ENCODE measurements at places on chromosomes 13 and 19.

- no peak for DNase-seq
These were observed 220.1 kb upstream of the EDNRB start for GRCh38 chr13:78138756-78139155.

DNA sequence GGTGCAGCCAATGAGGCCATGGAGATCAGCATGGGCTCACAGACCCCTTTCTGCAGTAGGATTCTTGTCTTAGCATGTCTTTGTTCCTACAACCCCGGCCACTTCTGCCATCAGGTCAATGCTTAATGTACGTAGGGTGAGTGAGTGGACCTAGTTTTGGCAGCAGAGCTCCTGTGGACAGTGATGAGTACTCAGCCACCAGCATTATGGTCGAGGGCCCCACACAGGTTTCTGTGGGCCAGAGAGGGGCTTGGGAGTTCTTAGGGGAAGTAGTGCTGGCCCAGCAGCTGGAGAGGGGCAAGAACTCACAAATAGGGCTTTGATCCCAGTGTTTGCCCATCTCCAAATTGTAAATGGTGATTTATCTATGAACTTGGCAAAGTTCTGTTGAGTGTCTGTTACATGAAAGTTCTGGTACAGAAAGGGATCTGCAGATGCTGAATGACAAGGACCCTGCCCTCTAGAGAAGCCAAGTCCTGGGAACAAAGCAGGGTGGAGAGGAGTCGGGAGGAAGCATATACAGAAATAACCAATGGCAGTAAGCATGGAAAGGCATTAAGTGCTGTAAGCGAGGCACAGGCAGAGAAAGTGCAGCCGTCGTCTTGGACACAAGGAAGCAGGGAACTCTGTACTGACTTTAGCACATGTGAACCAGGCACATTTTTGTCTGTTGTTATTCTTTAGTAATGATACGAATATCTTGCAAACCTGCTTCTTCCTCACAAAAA lies 185.1 kb downstream of the MTUS2 start:
- no peak for DNase-seq

DNA sequence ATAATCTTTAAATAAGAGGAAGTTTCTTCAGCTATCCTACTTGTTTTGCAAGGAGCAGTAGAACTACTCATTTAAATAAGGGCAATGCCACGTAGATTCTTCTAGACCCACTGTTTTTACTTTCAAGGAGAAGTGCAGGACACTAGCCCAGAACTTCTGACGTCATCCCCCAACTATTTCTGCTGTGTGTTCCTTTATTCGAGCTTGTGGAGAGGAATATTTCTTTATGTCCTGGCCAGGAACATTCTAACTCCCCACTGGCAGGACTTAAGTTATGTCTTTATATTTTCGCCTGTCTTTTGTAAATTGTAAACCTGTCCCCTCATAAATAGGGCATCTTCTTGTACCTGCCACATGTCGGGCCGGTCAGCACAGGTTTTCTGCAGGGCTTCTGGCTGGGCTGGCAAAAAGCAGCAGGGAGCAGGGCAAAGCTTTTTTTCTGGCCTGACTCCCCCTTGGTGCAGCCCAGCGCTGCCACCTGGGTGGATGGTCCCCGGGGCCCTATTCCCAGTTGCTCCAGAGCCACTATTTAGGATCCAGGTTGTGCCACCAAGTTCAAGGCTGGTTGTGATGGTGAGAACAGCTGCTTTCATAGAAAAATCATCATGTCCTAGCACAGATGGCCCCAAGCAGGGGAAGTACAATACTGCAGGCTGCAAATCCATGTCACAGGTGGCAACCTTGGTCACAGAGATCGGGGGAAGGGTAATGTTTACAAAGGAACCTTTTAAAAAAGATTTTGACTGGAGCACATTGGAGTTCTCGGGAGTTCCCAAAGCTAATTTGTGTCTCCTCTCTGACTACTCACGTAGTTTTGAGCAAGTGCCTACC lies 1.8 kb downstream of the MBNL2 start:
- DNase-seq = no peak

DNA sequence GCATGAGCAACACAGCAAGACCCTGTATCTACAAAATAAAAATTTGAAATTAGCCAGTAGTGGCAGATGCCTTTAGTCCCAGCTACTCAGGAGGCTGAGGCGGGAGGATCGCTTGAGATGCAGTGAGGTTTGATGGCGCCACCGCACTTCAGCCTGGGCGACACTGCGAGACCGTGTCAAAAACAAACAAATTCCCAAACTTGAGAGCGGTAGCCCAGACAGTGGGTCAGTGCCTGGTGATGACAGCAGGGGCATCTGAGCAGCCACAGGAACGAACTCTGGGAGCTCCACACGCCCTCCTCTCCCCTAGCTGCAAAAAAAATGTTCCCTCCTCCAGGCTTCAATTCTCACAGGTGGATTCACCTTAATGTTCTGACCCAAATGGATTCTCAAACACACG lies 14.1 kb downstream of the ZNF490 start:
- no peak for DNase-seq

- peak; percentile 23 for DNase-seq
These were observed 485 bp upstream of the ZNF845 start for GRCh38 chr19:53333066-53333462.

DNA sequence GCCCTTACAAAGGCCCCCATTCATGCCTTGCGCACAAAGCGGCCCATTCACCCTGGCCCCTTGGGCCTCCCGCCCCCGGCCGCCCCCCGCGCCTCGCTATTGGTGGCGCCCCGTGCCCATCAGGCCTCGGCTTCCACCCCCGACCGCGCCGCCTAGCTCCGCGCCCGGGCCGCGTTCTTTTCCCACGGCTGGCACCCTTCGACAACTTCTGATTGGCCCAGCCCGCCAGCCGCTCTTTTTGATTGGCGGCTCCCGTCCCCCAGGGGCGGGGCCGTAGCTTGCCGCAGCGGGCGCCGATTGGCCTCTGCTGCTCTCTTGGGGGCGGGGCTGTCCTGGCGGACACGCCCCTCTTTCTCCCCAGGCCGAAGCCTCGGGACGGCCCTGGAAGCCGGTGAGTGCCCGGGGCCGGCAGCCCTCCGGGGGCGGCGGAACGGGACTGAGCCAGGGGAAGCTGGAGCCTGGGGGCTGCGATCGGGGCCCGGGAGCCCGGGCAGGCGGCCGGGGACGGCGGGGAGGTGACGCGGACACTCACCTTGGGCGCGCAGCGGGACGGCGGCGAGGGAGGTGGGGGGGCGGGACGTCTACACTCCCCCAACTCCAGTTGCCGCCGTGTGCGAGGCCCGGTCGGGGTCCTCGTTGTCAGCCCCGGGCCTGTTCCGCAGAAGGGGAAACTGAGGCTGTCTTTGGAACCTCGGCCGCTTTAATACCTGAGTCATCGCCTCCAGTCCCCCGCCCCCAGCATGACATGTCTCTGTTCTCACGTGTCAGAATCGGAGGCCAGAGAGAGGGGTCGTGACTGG lies at the start of gene MYH14:
Gene MYH14, plus strand, starts transcription at position 342 of the 800 bp plus-strand sequence. CDS start 6,744 bp downstream, outside the sequence.
- DNase-seq = peak; percentile 20

DNA sequence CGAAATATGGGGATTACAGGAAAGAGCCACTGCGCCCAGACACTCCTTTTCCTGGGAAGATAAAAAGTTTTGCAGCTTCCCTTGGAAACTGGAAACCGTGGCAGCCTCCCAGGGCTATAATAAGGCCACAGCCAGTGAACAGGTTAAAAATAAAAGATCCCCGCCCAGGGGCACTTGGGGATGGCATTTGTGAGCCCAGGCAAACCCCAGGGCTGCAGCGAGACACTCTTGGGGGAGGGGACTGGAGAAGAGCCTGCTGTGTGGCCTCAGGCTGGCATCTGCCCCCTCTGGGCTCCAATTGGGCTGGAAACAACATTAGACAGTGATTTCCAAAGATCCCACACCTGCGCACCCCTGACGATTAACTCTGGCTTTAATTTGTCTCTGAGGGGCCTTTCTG lies 11.2 kb downstream of the FEM1A start:
- DNase-seq = no peak

- no peak for DNase-seq
These were observed 561.8 kb downstream of the GPC6 start for GRCh38 chr13:93788456-93788855.

DNA sequence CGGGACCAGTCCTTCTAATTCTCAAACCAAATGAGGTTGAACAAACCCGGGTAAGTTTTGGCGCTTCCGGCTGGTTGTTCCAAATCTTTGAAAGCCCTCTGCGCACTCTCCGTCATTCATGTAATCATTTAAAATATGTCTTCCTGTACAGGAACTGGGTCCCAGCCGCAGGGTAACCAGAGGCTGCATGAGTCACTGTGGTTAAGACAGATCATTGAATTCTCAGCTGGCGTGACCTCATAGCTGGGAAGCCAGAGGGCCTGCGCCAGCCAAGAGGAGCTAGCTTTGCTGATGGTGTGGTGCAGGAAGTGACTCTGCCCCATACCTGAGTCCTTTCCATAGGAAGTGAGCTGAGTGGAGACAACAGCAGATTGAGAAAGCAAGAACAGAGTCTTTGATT lies 135.2 kb downstream of the TSHZ3 start:
- DNase-seq = peak; percentile 76
